ENCODE measurements at places on chromosomes 16 and 17.

- no peak for DNase-seq
Measured at GRCh38 chr17:83136156-83136555, 56.7 kb downstream of the METRNL start.

- no peak for DNase-seq
Measured at GRCh38 chr17:8916466-8916865, 49.0 kb upstream of the PIK3R6 start.

DNA sequence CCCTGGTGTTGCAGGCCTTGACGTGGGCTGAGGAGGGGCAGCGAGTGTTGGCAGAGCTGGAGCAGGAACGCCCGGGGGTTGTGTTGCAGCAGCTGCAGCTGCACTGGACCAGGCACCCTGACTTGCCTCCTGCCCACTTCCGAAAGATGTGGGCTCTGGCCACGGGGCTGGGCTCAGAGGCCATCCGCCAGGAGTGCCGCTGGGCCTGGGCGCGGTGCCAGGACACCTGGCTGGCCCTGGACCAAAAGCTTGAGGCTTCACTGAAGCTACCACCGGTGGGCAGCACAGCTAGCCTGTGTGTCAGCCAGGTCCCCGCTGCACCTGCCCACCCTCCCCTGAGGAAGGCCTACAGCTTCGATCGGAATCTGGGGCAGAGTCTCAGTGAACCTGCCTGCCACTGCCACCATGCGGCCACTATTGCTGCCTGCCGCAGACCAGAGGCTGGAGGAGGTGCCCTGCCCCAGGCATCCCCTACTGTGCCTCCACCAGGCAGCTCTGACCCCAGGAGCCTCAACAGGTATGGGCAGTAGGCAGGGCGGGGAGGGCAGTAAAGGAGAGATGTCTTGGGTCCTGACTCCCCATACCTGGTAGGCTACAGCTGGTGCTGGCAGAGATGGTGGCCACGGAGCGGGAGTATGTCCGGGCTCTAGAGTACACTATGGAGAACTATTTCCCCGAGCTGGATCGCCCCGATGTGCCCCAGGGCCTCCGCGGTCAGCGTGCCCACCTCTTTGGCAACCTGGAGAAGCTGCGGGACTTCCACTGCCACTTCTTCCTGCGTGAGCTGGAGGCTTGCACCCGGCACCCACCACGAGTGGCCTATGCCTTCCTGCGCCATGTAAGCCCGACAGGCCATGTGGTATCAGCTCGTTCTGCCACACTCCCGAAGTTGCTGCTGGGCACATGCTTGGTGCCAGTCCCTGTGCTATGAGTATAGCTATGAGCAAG, 5.6 kb downstream of the PLEKHG4 start:
- DNase-seq, result no peak

- no peak for DNase-seq
Measured at GRCh38 chr16:15492091-15492740, 57.8 kb downstream of the BMERB1 start.

GRCh38 chr17:77569846-77570564, 388.5 kb upstream of the TNRC6C start:
- no peak for DNase-seq

GRCh38 chr17:81476635-81477034, 36.0 kb downstream of the ACTG1 start:
- no peak for DNase-seq

DNA sequence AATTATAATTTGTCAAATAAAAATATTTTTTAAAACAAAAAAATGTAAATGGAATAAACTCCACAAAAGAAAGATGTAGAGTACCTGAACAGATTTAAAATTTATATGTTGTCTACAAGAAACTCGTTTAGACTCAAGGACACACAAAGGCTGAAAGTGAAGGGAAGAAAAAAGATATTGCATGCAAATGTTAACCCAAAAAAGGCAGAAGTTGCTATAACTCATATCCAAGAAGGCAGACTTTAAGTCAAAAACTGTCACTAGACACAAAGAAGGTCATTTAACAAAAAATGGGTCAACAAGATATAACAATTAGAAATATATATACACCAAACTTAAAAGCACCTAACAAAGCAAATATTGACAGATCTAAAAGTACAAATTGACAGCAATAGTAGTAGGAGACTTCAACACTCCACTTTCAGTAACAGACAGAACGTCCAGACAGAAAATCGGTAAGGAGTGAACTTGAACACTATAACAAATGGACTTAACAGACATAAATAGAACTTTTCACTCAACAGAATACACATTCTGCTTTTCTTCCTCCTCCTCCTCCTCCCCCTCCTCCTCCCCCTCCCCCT, 40.8 kb upstream of the MYLK3 start:
- DNase-seq, result no peak

DNA sequence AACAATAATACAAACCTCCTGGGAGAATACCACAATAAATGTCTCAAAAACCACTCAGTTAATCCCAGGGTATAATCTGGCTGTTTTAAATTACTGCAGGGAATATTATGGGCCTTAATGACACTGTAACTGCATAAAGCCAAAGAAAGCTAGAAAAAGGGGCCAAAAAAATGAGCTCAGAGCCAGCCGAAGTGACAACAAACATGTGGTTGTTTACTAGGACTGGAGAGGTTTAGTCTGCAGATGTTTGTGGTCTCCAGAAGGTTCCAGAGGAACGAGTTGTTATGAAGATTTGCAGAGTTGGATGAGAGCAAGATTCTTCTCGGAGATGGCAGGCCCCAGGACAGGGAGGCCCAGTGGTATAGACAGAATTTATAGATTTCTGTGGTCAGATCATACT, 97.1 kb upstream of the AKTIP start:
- DNase-seq, result no peak

DNA sequence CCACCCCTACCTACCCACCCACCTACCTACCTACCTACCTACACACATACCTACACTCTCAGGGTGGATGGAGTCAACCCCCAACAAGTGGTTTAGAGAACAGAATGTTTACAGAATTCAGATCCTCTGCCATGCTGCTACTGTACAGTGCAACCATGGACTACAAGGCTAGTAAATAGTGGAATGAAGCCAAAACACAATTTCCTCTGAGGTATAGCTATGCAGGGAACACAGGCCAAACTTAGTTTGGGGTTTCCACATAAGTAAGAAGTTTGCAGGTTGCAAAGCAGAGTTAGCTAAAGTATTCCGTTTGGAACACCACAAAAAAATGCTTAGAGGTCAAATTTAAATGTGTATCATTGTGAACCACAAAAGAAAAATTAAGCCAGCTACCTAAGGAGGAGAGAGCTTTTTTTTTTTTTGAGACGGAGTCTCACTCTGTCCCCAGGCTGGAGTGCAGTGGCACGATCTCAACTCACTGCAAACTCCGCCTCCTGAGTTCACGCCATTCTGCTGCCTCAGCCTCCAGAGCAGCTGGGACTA, 2.7 kb upstream of the AP1G1 start:
- no peak for DNase-seq

DNA sequence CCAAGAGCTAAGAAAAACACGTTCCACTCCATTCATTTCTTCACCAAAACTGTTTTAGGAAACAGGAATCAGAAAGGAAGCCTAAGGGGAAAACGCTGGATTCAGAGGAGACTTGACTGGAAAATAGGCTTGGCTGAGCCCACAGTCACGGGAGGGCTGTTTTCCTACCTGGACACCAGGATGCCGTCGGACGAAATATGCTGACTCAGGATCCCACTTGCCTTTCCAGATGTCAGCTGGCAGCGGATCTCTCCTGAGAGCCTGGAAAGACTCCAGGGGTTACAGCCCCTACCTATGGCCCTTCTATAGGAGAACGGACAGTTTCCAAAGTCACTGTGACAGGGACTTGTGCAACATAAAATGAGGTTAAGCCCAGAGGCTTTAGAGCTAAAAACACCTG, 245.1 kb downstream of the C16orf95 start:
- DNase-seq, result no peak

GRCh38 chr17:75485688-75486087, 29.3 kb downstream of the TMEM94 start:
- no peak for DNase-seq

DNA sequence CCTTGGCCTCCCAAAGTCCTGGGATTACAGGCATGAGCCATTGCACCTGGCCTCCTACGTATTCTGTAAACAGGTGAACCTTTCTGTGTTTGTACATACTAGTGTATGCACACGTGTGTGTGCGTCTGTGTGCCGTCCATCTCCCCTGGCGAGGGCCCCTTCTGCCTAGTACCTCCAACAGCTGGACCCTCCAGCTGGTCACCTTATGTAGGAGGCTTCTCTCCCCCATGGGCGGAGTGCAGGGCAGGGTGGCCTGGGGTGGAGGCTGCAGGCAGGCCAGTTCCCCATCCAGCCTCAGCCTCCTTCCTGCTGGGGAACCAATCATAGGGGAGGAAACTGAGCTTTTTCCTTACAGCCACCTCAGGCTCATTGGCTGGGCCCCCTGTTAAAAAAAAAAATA, 24.4 kb upstream of the DOC2B start:
- no peak for DNase-seq

- DNase-seq, result no peak
Measured at GRCh38 chr17:22507823-22508222, 815.5 kb downstream of the KCNJ18 start.

- no peak for DNase-seq
Measured at GRCh38 chr17:67376415-67376736, 705 bp upstream of the PITPNC1 start.

- DNase-seq, result no peak
Measured at GRCh38 chr17:77328823-77329740, 188.3 kb downstream of the SEC14L1 start.

- DNase-seq, result no peak
Measured at GRCh38 chr16:84478172-84478947, 26.1 kb downstream of the MEAK7 start.

DNA sequence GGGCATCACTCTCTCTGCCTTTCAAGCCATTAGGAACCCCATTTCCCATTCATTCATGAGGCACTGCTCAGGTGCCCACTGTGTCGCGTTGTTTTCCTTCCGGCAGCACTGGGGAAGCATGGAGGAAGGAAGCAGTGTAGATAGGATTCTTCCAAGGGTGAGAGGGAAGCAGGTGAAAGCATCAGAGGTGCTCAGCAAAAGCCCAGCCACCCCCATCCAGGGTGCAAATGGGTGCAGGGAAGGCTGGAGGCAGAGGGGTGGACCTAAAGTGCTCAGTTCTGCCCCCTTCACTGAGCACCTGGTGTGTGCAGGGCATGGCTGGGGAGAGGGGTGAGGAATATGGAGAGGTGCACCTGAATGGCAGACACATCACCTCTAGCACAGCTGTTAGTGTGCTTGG, 3.4 kb upstream of the NXPH3 start:
- no peak for DNase-seq

GRCh38 chr17:70078549-70078948, 3.5 kb downstream of the KCNJ16 start:
- DNase-seq, result no peak

DNA sequence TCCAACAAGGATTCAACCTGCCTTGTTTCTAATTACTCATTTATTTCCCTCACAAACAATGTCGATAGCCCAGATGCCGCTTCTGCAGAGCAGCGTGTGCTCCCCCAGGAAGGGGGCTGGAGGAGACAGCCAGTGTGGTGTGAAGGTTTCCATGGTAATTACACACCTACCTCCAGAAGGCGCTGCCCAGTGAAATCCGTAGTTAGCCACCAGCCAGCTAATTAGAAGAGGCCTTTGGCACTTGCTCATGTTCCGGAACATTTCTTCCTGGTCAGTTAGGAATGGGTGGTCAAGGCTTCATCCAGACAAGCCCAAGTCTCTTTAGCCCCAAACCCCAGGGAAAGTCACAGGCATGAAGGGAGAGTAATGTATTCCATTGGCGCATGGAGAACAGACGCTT, 342.5 kb upstream of the C16orf82 start:
- no peak for DNase-seq

- no peak for DNase-seq
Measured at GRCh38 chr17:74415608-74416396, 16.1 kb upstream of the GPRC5C start.

DNA sequence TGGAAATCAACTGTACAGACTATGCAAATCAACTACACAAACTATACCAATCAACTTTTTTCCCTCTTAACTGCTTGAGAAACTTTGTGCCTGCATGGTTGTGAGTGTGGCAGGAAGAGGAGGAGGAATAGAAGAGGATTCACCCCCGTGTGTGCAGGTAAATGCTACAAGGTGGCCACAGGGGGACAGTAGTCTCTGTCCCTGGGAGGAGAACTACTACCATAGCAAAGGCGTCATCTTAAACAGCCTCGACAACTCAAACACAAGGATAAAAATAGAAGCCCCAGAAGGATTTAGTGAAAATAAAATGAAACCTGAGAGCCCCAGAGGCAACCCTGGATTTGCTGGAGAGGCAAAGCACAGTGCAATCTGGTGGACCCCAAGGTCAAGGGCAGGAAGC, 199.5 kb upstream of the DYNLRB2 start:
- DNase-seq, result no peak

- DNase-seq, result no peak
Measured at GRCh38 chr16:590188-590814, 435 bp downstream of the RAB40C start.

DNA sequence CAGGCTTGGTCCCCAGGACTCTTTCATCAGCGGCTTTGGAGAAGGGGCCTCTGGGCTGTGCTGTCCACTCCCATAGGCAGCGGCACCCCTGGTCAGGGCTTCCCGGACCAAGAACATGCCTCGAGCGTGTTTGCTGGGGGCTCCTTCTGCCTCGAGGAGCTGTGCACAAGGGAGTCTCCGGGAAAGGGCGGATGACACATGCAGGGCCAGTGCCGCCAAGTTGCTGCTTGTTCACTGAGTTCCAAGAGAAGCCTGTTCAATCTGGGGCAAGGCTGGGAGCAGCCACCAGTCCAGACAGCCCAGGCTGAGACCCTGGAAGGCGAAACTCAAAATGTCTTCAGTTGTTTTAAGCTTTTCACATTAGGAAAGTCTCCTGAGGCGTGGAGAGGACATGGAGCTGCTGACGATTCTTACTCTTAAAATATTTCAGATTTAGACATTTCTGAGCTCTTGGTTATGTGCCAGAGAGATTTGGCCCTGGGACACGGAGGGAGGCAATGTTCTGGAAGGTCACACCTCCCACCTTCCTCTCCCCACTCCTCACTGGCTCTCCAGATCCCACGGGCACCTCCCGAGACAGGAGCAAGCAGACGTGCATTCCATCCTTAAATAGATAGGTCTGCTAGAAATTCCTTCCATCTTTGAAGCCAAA, 84.5 kb upstream of the ZNF469 start:
- DNase-seq, result no peak

DNA sequence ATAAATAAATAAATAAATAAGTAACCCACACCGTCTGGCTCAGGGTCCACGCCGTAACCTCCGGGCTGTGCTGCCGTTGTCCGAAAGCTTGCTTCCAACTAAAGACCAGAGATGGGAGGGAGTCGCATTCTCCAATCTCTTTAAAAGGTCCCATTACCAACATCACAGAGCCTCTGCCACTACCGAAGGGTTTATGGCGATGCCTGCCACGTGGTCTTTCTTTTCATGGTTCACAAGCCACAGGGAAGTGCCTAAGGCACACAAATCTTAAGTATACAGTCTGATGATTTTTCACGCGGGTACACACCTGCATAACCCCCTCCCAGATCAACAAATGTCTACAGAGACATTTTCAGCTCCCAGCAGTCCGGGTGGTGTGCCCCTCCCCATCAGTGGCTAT, 1.4 kb downstream of the COTL1 start:
- DNase-seq, result no peak

GRCh38 chr17:75457047-75457654, 716 bp downstream of the TMEM94 start:
- peak; percentile 33 for DNase-seq
